ENCODE measurements at places on chromosomes 6 and 20.

GRCh38 chr6:52560462-52560861 lies 16.4 kb downstream of the TRAM2 start:
- no peak for DNase-seq

DNA sequence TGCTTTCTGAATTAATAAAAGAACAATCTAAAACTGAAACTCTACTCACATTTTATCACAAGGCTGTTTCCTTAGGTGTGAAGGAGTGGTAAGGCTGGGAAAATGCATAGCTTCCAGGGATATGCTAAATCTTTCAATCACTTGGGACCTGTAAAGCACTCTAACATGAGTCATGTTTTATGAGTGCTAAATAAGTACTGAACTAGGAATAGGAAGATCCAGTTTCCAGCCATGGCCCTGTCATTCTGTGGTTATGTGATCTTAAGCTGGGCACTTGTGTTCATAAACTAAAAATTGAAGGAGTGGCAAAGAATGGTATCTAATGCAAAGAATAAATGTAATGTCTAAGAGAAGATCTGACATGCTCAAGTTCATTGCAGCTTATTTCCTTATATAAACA lies 6.1 kb upstream of the TMEM200A start:
- no peak for DNase-seq

DNA sequence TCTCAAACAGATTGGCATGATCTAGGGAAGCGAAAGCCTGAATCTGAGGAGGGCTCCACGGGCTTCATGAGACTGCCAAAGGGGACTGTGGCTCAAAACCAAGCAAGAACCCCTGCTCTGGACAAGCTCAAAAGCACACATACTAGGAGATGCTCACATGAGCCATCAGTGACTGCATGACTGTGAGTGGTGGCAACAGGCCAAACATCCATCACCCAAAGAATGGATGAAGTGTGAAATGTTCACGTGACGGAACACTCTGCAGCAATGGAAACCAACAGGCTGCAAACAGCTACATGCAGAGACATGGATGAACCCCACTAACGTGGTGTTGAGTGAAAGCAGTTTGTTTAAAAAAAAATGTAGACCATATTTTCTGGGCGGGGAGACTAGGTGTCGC lies 136.3 kb downstream of the PREX1 start:
- DNase-seq: no peak

- DNase-seq: no peak
These were observed 301.8 kb downstream of the KIF16B start for GRCh38 chr20:16271450-16271849.

DNA sequence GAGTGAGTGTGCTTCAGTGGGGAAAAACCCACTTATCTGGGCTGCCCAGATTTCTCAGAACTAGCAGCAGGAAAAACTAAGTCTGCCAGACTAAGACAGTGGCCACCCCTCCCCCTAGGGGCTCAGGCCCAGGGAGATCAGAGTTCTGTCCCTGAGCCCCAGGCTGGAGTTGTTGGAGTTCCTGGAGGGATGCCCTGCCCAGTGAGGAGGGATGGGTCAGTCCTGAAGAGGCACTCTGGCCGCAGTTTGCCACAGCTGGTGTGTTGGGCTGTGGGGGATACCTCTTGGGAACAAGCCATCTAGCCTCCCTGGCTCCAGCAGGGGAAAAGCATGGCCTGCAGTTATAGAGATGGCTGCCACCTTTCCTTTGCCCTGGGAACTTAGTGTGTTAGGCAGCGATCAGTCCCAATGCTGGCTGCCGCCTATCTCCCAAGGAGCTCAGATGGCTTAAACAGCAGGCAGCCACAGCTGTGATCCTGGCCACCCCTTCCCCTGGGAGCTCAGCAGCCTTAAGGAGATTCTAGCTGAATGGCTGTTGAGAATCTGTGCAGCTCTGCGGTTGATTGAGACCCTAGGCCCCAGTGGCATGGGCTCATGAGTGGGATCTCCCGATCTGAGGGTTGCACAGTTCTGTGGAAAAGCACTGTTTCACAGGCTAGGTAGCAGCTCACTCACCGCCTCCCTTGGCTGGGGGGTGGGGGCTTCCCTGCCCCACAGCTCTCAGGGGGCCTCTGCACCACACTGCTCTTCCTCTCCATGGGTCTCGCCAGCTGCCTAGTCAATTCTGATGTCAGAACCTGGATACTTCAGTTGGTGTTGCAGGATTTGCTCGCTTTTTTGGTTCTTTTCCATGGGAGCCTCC lies 13.2 kb downstream of the SIRPG start:
- no peak for DNase-seq

- no peak for DNase-seq
These were observed 22.8 kb upstream of the GCLC start for GRCh38 chr6:53567701-53568100.

DNA sequence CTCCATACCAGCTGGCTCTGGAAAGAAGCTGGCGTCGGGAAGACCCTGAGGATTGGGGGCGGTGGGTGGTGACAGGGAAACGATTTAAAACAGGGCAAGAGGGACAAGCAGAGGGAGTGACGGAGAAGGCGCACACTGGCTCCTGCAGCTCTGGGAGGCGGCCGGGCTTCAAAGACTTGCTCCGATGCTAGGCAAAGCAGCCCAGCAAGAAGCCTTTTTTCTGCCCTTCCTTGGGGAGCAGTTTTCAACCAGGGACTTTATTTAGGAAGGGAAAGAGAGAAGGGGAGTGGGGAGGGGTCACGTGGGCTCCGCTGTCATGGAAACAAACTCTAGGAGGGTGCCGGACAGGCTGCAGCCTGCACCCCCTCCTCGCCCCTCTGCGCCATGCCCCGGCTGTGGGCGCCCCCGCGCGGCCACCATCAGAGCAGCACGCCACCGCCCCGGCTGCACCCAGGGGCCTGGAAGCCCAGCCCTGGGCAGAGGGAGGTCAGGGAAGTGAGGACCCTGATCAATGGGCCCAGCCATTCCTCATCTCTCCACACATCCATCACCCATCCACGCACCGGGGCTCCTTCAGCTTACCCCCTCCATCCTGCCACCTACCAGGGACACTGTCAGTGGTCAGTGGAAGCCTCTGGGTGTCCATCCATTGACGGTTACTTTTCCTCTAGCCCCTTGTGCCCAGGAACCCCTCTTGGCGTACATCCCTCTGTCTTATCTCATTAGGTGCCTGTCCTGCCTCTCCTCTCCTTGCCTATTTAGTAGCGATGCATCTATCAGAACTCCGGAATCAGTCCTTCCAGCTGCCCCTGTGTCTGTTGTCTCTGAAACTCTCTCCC lies 66.6 kb upstream of the CCDC167 start:
- DNase-seq: peak; percentile 71

DNA sequence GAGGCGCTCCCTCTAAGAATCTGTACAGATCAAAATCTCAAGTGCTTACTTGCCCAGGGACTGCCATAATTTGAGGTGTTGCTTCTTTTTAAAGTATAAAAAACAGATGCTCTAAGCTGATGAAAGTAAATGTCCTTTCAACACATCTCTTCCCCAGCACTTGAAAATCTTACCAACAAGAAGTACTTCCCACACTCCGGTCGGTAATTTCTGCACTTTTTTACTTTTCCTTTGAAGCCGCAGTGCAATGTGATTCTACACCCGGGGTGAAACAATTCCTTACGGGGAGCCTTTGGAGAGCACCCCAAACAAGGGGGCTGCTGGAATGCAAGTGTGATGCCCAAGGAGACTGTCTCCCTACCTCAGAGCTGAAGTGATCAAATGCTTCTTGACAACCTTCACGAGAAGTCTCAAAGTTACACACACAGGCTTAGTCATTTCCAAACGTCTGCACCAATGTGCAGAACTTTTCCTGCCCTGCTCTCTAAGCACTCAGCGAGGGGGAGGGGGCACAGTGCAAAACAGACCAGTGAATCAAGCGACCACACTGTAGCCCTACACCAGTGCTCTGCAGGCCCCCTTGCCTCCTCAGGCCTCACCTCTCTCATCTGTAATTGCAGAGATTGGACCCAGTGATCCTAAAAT lies 56.7 kb downstream of the ATXN1 start:
- DNase-seq: no peak

- DNase-seq: no peak
These were observed 43.1 kb upstream of the PHACTR3 start for GRCh38 chr20:59561228-59561605.

DNA sequence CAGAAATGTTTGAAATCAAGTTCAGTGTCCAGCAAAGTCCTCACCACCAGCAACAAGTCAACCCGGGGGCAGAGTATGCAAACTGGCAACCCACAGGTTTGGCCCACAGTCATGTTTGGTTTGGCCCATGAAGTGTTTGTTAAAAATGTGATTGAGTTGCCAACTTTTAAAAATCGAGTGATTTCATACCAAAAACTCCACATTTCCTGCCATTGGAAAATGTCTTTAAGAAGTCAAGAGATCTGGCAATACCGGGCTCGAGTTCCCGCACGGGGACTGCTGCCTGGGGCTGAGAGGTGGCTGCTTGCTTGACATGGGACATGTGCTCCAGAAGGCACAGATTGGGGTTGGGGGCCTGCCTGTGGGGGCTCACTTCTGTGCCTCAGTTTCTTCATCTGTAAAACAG lies 36.1 kb downstream of the PREX1 start:
- DNase-seq: no peak

GRCh38 chr6:149913085-149913484 lies 9.8 kb downstream of the RAET1G start:
- DNase-seq: no peak

DNA sequence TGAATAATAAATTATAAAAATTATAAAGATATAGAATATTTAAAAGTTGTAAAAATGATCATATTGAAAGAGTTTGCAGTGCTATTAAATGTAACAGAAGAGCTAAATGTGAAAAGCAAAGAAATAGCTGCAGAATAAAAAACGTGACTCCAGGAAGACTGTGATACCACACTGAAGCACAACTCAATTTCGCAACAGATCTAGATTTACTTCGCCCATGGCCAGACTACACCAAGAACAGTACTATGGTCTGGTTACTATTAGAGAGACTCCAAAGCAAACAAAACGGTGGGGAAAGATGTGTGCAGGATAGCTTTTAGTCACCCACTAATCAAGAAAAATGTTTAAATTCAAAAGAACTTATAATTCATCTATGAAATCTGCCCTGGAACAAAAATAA lies 1.9 kb downstream of the CHD6 start:
- DNase-seq: no peak

- no peak for DNase-seq
These were observed 107.6 kb upstream of the OPRM1 start for GRCh38 chr6:153931431-153931830.

DNA sequence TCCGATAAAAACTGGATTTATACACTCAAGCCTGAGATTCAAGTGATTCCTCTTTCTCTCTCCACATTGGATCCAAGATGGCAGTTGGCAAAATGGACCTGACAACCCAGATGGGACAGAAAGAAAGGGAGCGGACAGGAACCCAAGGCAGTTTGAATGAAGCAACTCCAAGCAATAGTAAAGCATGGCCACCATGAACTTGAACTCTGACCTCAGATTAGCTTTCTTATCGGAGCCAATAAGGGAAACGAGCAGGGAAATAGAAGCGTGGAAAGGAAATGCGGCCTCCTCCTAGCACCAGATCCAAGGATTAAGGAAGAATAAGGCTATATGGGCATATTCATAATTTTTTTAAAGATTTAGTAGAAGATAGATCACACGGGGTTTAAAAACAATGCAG lies 213.4 kb upstream of the RIN2 start:
- DNase-seq: no peak

DNA sequence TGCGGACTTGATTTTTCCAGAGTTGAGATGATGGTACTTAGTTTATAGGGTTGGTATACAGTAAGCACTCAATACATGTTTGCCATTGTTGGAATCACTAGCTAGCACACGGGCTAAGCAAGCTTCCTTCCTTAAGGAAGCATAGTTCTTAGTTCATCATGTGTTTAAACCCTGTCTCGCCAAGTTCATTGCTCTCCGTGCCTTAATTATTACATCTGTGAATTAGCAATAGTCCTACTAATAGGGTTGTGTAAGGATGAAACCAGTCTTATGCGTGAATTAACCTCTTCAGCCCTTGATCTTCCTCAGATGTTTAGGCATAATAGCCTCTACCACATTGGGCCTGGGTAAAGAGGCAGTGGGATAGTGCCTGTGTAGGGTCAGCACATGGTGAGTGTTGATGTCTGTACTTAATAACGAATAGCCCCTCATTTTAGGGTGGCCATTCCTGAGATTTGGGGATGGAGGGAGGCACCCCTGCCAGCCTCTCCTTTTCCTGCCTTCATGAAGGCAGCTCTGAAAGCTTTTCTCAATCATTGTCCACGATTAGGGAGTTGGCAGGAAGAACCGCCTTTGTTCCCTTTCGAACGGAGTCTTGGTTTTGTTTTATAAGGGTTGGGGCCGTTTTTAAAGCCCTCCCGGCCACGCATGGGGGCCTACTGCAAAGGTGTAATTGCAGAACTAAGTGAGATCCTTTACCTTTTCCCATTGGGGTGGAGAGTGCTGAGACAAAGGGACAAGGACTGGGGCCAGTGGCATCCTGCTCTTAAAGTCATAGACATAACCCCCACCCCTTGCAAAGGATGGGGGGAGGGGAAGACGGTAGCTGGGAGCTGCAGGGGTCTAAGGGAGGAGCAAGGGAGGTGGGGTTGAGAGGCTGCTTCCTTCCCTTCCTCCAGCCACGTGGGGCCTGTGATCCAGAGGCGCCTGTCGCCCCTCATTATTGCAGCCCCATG lies 2.1 kb downstream of the DNMT3B start:
- no peak for DNase-seq

GRCh38 chr6:33428224-33428965 lies 8.5 kb downstream of the SYNGAP1 start:
- peak; percentile 38 for DNase-seq

- no peak for DNase-seq
These were observed 367.4 kb downstream of the CD109 start for GRCh38 chr6:74063391-74063790.

GRCh38 chr6:126094411-126094810 lies 108.1 kb downstream of the TRMT11 start:
- DNase-seq: no peak

- DNase-seq: no peak
These were observed 627 bp downstream of the RPS18 start for GRCh38 chr6:33272275-33273128.

- DNase-seq: no peak
These were observed 70.8 kb downstream of the PYGB start for GRCh38 chr20:25318471-25319240.

DNA sequence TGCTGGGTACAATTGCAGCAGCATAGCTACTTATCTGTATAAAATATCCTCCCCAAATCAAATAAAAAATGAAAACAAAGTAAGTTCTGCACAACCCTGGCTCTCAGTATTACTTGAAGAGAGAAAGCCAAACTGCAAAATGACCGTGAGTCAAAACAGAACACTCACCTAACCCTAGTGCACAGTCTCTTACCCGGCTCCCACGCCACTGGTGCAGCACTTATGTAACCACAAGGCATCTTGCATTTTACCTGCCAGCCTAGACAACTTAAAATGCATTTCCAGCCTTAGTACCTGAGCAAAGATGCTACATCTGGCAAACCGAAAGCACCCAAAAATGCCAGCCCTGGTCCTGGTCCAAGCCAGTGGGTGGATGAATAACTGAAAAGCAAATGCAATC lies 12.4 kb upstream of the SIRPB1 start:
- peak; percentile 36 for DNase-seq

Measured in CD4-positive, alpha-beta T cell treated with Interleukin-15 for 4 hours (primary cell).